ENCODE measurements at places on chromosomes 11 and 22.
A peak's percentile ranks its signal among the peaks of the same experiment; 100 is the strongest.

GRCh38 chr11:3130269-3131071 lies 34.6 kb downstream of the OSBPL5 start:
- DNase-seq = no peak

GRCh38 chr11:77884186-77884828 lies 63.4 kb downstream of the AAMDC start:
- no peak for DNase-seq

DNA sequence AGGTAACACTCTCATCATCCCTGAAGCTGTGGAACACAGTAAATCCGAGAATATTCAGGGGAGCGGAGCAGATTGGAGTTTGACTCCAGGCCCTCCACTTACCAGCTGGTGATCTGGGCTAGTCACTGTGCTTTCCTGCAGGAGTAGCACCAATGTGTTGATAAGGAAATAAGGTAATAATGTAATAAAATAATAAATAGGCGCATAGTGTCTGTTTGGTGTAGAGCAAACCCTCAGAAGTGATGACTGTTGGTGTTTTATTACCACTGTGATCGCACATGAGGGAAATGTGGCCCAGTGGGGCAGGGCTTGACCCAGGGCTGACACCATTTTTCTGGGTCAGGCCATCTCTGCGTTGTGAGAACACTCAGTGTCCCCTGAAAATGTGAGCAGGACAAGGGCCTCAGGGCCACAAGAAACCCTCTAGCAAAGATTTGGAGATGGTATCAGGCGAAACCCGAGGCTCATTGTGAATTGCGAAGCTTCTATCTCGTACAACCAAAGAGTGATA lies 563.9 kb upstream of the B3GAT1 start:
- DNase-seq = no peak

DNA sequence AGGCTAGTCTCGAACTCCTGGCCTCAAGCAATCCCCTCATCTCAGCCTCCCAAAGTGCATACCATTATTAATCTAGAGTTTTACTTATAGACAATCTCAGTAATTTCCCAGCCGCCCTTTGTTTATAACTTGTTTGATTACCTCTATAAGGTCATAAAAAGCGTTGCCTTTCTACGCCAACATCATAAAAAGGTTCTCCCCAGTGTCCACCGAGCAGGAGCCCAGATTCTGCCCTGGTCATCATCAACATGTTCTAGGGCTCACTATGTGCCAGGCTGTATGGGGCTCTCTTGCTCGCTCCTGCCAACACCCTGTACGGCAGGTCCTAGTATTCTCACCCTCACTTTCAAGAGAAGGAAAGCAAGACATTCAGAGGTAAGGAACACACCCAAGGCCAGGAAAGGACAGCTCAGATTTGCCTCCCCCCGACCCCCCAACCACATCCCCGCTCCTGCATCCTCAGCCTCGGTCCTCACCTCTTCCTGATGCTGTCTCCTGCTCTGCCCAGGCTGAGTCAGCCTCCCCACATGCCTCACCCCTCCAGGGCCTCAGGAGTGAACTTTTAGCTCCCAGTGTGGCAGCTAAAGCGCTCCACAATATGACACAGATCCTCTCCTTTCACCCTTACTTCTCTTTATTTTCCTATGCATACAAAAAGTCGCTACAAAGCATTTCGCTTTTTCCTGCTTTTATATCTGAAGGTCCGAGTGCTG lies 14.3 kb downstream of the ARFGAP3 start:
- DNase-seq = no peak

DNA sequence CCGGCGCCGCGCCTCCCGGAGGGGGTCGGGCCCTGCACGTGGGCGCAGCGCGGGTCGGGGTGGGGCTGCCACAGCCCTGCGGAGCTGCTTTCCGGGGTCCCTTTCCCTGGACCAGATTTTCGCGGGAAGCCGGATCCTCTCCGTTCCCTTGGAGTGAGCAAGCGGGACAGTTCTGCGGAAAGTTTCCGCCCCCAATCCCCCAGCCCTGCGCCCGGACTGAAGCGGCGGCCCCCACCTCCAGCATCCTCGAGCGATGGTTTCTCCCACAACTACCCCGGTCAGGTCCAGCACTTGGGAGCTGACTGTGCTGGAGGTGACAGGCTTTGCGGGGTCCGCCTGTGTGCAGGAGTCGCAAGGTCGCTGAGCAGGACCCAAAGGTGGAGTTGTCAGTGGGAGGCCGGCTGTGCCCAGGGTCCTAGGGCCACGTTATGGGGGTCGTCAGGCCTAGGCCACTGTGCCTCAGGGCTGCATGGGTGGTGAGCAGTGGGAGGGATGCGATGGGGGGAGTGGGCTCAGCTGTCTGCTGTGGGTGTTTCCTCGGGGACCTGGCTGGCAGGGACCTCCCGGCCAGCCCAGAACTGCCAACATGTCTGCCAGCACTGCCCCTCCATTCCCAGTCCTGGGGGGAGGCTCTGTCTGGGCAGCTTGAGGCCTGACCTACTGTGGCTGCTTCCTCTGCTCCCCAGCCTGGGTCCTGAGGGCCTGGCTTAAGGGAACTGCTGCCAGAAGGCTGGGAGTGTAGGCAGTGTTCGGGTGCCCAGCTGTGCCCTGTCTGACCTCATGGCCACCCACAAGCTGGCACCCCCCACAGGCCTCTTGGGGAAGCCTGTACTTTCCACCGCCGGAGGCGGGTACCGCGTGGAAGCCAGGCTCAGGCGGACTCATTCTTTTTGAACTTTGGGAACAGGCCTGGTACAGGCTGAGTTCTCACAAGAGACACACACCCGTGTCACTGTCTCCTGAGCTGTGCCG lies 726 bp downstream of the ST3GAL4 start:
- peak; percentile 67 for DNase-seq
